ENCODE measurements at places on chromosomes 5 and 9. TPM values are rescaled to one million over a fixed set of nuclear protein-coding genes. Genes with fewer than 3 reads are reported as not detected.

Gene IL3
- 138 TPM for total RNA-seq

Gene AK8
- not detected for total RNA-seq

Gene TTC39B
- total RNA-seq: 11.7 TPM

Gene SLC34A3
- total RNA-seq: not detected

Gene PCDHGA1
- 0.11 TPM for total RNA-seq
